Activated CD4-positive, alpha-beta memory T cell treated with anti-CD3 and anti-CD28 coated beads, Interleukin-2, amount 10 ng/mL, durations not matched to agents 7 days and 5 days (primary cell): ENCODE measurements at places on chromosomes 2 and 18. TPM values are rescaled to one million over a fixed set of nuclear protein-coding genes. Genes with fewer than 3 reads are reported as not detected.

The MBP gene
- 95.3 TPM for total RNA-seq

The LIPG gene
- total RNA-seq, result not detected

The UGT1A5 gene
- total RNA-seq, result not detected

The REEP1 gene
- not detected for total RNA-seq

The FAM237A gene
- not detected for total RNA-seq

The CCDC142 gene
- total RNA-seq, result 20.9 TPM

The PSMA8 gene
- total RNA-seq, result 0.83 TPM
